ENCODE measurements at places on chromosomes 16 and 17.

- no peak for DNase-seq
Observed at GRCh38 chr16:35744084-35744483, 2284.7 kb downstream of the TP53TG3F start.

DNA sequence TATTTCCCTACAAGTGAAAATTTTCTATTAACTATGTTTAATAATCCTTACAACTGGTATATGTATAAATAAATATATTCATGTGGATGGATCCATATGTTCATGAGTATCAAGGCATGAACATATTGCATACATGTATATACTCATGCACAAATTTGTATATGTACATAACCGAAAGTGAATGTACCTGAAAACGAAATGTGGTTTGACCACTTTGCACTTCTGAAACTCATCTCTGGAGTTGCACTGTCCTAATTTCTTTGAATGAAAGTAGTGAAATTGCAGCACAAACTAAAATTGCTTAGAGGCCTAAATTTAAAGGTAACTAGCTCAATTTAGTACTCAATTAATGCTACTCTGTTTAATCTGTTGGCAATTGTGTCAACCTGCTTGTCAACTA is 27.4 kb upstream of the GNAO1 start:
- DNase-seq: no peak

- no peak for DNase-seq
Observed at GRCh38 chr17:81025741-81026129, 9.2 kb upstream of the BAIAP2 start.

- no peak for DNase-seq
Observed at GRCh38 chr17:72492941-72493340, 372.1 kb downstream of the SOX9 start.

DNA sequence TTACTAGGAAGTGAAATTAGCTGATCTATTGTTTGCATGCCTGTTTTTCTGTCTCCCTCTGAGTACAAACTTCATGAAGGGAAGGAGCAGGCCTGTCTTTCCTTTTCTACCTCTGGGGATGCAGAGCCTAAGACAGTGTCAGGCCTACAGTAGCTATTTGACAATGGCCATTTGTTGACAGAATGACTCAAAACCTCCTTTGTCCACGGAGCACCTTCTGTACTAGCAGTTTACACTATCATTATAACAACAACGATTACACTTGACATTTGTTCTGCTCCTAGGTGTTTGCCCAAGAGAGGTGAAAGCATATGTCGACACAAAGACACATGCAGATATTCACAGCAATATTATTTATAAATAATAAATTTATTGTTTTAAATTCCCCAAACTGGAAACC is 132.3 kb upstream of the IRX3 start:
- DNase-seq: no peak

DNA sequence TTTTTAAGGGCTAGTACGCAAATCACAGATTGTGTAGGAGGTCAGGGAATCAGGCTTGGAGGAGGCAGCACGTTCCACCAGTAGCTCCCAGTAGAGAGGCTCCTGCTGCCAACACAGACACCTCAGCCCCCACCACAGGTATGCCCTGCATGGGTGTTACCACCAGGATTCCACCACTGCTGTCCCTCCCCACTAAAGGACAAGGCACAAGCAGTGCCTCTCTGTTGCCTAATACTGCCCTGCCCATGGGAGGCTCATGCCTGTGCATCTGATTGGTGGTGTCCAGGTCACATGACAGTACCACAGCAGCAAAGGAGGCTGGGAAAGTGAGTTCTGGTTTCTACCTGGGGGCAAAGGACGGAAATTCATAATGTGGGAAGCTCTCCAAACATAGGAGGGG is 33.6 kb upstream of the CACNG4 start:
- no peak for DNase-seq

DNA sequence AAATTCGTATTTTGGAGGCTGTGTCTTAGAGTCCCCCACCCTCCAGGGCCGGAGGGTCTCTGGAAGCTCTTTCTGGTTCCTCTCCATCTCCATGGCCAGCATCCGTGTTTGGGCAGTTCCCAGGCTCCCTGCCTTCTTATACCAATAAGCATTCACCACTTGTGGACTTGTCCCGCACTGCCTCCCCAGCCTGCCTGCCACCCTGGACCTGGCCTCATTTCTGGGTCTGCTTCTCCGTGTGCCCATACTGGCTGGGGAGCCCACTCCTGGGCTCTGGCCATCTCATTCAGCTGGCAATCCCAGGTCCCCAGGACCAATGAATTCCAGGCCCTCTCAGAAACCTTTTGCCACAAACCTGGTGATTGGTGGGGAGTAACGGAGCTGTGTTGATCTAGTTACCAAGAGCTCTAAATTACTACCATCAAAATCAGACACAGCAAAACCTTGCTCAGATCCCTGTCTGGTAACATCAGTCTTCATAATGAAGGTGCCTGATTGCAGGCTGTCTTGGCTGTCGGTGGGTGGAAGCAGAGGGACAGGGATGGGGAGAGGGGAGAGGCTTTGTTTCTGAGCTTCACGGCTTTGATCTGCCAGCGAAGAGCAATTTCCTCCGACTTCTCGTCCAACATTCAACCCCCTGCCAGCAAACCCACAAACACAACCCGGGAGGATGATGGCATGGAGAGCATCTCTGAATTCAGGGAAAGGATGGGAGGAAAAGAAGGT is 27.7 kb upstream of the CRHR1 start:
- no peak for DNase-seq

DNA sequence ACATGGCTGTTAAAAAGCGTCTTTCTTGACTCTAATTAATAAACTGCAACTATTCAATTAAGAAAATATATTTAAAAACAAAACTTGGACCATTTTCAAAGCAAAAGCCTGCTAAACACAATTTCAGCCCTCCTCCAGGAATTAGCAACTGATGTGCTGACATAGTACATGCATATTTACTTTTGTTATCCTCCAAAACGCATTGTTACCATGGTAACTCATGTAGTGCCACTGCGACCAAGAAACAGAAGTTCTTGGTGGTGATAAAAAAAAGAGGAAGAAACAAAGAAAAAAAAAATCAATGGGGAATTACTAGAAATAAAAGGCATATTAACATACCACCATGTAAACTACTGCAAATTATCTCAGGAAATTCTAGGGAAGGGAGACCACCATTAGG is 793.4 kb upstream of the CDH8 start:
- no peak for DNase-seq

DNA sequence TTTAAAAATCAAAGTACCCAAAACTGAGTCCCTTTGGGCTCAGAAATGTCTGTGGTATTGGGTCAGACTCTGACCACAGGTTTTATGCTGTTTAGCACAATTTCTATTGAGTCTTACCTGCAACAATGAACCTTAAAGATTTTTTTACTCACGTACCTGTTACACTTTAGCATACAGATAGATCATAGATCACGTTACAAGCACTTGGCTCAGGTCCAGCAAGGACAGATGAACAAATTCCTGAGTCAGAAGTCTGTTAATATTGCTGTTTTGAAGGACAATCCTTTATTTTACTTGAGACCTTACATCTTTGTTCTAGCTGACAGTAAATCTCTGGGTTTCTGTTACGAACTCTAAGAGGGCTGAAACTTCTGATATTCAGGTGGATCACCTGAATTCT is 12.8 kb downstream of the SLC7A6OS start:
- DNase-seq: peak; percentile 15

- DNase-seq: no peak
Observed at GRCh38 chr17:29342158-29342765, 47.9 kb upstream of the TAOK1 start.

DNA sequence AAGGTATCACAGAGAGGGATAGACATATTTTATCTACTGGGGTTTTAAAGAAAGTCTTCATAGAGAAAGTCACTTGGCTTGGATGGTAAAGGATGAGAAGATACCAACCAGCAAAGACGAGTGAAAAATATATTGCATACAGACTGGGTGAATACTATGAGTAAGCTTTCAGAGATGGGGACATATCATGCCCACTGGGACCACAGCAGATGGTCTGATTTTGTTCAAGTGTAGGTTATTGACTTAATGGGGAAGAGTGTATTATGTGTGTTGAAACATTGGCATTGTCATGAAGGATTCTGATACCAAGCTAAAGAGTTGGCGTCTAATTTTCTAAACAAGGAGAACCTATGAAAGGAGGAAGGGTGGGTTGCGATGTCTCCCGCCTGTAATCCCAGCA is 13.8 kb upstream of the MMD start:
- no peak for DNase-seq

- no peak for DNase-seq
Observed at GRCh38 chr17:17742688-17743390, 61.6 kb downstream of the RAI1 start.

GRCh38 chr17:6099492-6099891 is 29.3 kb downstream of the WSCD1 start:
- no peak for DNase-seq

GRCh38 chr17:20263595-20263994 is 203.7 kb downstream of the LGALS9B start:
- DNase-seq: peak; percentile 31

- peak; percentile 71 for DNase-seq
Observed at GRCh38 chr17:74176546-74177001, 26.9 kb upstream of the RPL38 start.

DNA sequence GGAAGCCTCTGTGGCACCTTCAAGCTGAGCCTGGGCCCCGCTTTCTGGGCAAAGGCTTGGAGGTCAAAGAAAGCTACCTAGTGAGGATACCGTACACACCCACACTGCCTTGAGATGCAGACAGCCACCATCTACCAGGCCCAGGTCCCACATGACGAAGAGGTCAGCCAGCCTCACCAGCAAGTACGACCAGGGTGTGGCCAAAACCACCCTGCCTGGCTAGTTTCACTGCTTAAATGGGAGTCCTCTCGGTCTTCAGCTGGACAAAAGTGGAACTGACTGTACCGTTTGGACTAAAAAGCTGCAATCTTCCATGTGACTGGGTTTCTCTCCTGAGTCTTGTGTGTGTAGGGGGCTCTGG is 21.6 kb downstream of the VASN start:
- no peak for DNase-seq

GRCh38 chr17:81334391-81334901 is 39.3 kb upstream of the SLC38A10 start:
- no peak for DNase-seq

GRCh38 chr17:7440834-7441195 is 1.5 kb downstream of the FGF11 start:
- no peak for DNase-seq

DNA sequence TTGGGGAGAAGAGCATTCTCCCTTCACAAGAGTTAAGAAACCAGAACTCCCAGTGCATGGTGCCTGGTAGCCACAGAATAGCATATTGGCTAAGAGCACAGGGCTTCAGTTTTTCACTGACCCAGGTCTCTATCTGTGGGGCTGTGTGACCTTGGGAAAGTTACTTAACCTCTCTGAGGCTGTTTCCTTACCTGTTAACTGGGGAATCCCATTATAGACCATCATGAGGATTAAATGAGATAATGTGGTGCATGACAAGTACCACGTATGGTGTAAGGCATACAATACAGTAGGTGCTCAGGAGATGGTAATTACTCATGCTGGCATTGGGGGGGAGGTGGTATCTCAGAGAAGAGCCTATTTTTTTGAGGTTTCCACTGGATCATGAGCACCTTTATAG is 33.6 kb downstream of the BEAN1 start:
- no peak for DNase-seq

DNA sequence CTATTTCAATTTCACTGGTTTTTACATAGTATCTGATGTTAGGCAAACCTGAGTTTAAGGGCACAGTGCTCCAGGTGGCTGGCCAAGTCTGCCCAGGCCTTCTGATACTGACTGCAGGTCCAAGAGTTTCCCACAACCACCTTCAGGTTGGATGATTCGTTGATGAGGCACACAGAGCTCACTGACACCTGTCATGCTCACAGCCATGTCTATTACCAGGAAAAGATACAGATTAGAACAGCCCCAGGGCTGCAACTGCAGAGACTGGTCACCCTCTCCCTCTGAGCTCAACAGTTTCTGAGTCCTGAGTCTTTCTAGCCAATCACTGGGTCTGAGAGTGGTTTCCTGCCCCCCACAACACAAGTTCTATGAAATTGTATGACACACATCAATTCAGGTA is 37.2 kb downstream of the MEAK7 start:
- no peak for DNase-seq

DNA sequence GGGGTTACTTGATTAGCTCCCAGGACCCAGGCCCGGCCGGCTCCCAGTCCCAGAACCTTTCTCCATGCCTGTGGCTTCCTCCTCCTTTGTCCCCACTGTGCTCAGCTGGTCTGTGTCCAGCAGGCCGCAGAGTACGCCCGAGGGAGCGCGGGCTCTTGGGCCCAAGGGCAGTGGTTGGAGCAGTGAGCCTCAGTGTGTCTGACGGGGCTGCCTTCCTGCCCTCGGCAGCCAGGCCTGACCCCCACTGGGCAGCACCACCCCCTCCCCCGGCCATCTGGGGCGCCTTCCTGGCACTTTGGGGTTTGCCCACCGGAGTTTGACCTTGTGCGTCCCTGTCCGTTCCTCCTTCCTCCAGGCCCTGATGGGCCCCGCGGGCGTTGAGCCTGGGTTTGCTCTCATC is 62.4 kb upstream of the PVALEF start:
- DNase-seq: no peak

GRCh38 chr17:15266325-15267125 is 1.4 kb upstream of the PMP22 start:
- DNase-seq: no peak

GRCh38 chr17:38815576-38816193 is 9.4 kb downstream of the CWC25 start:
- DNase-seq: peak; percentile 56

- no peak for DNase-seq
Observed at GRCh38 chr17:60590070-60590469, 9.9 kb upstream of the PPM1D start.

DNA sequence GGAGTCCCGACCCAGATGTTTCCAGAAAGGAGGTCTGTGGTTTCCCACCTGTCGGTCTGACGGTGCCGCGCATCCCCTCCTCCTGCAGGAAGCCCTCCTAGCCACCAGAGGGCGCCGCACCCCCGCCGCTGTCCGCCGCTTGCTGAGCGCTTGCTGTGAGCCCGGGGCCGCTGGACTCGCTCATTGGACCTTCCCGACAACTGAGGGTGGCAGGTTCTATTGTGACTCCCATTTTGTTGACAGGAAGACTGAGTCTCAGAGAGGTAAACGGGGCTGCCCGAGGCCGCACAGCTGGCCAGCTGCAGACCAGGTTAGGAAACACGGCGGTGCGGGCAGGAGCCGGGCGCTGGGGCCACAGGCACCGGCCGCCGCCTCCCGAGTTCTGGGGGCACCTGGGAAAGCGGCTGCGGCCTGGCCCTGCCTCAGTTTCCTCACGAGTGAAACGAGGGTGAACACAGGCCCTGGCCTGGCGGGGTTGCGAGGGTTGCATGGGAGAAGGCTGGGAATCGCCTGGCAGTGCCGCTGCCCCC is 191.1 kb upstream of the CIBAR2 start:
- DNase-seq: peak; percentile 44

- DNase-seq: no peak
Observed at GRCh38 chr17:71791311-71791710, 329.5 kb upstream of the SOX9 start.
